ENCODE measurements at places on chromosomes 12 and 14.

- peak; percentile 34 for DNase-seq
Measured at GRCh38 chr14:91175291-91176201, 61.7 kb downstream of the DGLUCY start.

GRCh38 chr12:121489874-121490273 is 90.0 kb downstream of the RNF34 start:
- DNase-seq, result no peak

DNA sequence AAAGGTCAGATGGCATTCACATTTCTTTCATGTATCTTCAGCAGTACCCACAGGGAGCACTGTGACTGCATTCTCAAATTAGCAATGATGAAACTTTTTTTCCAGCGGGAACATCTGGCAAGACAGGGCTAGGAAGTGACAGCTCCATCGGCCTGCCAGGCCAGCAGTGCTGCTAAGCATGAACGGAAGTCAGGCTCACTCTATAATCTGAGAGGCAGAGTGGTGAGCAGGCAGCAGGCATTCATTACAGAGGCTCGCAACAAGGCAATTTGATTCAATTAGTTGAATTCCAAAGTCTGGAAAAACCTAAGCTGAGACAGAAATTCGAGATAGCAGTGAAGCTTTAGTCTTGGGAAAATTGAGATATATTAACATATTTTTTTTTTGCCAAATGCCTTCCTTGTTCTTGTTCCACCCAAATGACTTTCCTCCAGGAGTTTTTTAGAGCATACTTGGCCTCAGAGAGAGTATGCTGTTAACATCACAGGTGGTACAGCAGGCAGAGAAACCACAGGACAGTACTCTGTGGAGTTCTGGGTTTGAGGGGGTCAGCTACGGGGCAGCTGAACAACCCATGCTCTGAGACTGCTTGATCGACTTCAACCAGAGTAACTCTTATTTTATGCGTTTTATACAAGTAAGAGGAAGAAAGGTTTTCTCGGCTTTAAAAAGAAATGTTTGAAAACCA is 414.9 kb downstream of the APAF1 start:
- DNase-seq, result peak; percentile 25

GRCh38 chr12:6370994-6371754 is 4.2 kb downstream of the SCNN1A start:
- no peak for DNase-seq
